ENCODE measurements at places on chromosomes 16 and 17. TPM values are rescaled to one million over a fixed set of nuclear protein-coding genes. Genes with fewer than 3 reads are reported as not detected.

Gene ELMO3
- total RNA-seq: 0.53 TPM

Gene CACNA1H
- total RNA-seq: 0.15 TPM

Gene DHRS7C
- not detected for total RNA-seq

Gene TXNDC17
- 221 TPM for total RNA-seq

Gene HCRT
- total RNA-seq: not detected

Gene NGFR
- total RNA-seq: not detected

Gene DPEP3
- total RNA-seq: not detected

Gene CD300A
- total RNA-seq: not detected

Gene CCL11
- not detected for total RNA-seq

Gene SEC14L5
- total RNA-seq: not detected

Gene TMC5
- not detected for total RNA-seq

Gene DOC2B
- total RNA-seq: 19.4 TPM

Gene GRB7
- not detected for total RNA-seq

Gene SEPTIN12
- total RNA-seq: not detected

Gene MGRN1
- total RNA-seq: 87.1 TPM

Gene RUNDC3A
- total RNA-seq: 0.82 TPM

Gene KRT14
- not detected for total RNA-seq

Gene SLC38A8
- not detected for total RNA-seq

Gene TAC4
- total RNA-seq: not detected

Gene BCAR1
- total RNA-seq: 255 TPM

Gene RPL26
- 3,740 TPM for total RNA-seq

Gene CYGB
- total RNA-seq: 7.0 TPM

Gene C1QL1
- not detected for total RNA-seq

Gene BAIAP3
- total RNA-seq: 1.1 TPM

Gene SMURF2
- total RNA-seq: 266 TPM

Gene STAC2
- not detected for total RNA-seq

Gene CD300E
- total RNA-seq: not detected

Gene HBA2
- not detected for total RNA-seq

Gene GCGR
- not detected for total RNA-seq

Gene TTLL6
- not detected for total RNA-seq

Gene CES1
- not detected for total RNA-seq

Gene CHST4
- not detected for total RNA-seq

Gene ITGB3
- 111 TPM for total RNA-seq

Gene CACNG3
- total RNA-seq: not detected

Gene COPZ2
- total RNA-seq: 16.9 TPM

Gene CACNG4
- 0.05 TPM for total RNA-seq

Gene CCL14
- total RNA-seq: 11.2 TPM

Gene ANKFN1
- not detected for total RNA-seq

Gene CBX8
- 2.1 TPM for total RNA-seq

Gene WFDC1
- not detected for total RNA-seq

Gene GP1BA
- not detected for total RNA-seq

All from glomerular endothelial cell (primary cell).